Karpas-422 (cell line): ENCODE measurements at places on chromosomes 11 and 22.

- DNase-seq, result no peak
These were observed 10.4 kb upstream of the AGBL2 start for GRCh38 chr11:47725442-47726117.

- no peak for DNase-seq
These were observed 3.8 kb downstream of the ZFPL1 start for GRCh38 chr11:65087827-65088226.

DNA sequence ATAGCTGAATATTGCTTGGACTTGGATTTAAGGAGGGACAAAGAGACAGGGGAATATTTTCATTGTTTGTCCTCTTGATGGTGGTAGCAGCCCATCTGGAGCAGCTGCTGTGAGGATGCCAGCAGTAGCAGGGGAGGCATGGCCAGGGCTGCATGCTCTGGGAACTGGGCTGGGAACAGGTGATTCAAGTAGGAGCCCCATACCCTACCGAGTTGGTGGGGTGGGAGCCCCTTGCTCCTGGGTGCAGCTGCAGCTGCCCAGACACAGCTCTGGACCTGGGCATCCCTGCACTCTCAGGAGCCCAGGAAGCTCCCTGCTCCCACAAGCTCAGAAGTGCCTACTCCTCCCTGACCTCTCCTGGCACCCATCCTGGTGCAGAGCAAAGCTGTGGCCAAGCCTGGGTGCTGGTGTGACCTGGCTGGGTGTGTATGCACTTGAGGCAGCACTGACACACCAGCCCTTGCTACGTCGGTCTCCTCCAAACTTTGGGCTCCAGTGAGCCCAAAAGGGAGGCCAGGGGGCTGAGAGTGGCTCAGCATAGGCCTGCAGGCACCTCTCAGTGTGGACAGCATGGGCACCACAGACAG lies 341.8 kb upstream of the CCDC179 start:
- no peak for DNase-seq

GRCh38 chr11:90803831-90804230 lies 581.0 kb upstream of the CHORDC1 start:
- no peak for DNase-seq

DNA sequence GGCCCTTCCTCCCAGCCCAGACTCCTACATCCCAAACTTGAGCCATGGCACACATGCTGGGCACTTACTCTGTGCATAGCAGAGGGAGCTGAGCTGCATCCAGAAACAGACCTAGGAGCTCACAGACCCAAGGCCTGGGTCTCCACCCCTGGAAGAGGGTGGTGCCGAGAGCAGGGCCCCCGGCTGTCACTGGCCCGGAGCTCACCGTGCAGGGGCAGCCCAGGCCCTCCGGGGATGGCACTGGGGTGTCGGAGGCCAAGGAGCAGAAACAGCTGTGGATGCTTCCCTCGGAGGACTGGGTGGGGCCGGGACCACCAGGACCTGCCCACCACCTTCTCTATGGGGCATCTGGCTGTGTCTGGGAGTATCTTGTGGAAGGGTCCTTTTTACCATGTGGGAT lies 4.3 kb upstream of the APOBEC3A start:
- no peak for DNase-seq
